Central memory CD8-positive, alpha-beta T cell (primary cell): ENCODE measurements at places on chromosomes 6 and 20.
A peak's percentile ranks its signal among the peaks of the same experiment; 100 is the strongest.

DNA sequence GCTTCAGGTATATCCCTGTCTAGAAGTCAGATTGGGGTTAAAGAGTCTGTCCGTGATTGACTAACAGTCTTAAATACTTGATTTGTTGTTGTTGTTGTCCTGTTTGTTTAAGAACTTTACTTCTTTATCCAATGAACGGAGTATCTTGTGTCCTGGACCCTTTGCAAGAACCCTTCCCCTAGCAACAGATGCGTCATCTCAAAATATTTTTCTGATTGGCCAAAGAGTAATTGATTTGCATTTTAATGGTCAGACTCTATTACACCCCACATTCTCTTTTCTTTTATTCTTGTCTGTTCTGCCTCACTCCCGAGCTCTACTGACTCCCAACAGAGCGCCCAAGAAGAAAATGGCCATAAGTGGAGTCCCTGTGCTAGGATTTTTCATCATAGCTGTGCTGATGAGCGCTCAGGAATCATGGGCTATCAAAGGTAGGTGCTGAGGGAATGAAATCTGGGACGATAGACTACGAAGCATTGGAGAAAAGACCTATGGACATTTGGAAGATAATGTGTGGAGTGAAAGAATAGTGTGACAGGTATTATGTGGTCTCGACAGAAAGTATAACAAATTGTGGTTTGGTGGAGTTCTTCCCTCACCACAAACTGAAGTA, at the start of gene HLA-DRA:
TSS of gene HLA-DRA (plus strand) at position 286 of the 613 bp plus-strand sequence. CDS start at position 350, 64 bp downstream.
- H3K27me3 ChIP-seq = no peaks in the 10 kb centered on the region
- H3K4me3 ChIP-seq = peak within 1 kb of the TSS; percentile 84
- H3K4me1 ChIP-seq = peaks cover 22% of the 10 kb centered on the region
- peak; percentile 63 for DNase-seq
- H3K36me3 ChIP-seq = peaks cover 18% of the 10 kb centered on the region

- peaks cover 86% of the 10 kb centered on the region for H3K4me1 ChIP-seq
- no peaks in the 10 kb centered on the region for H3K27me3 ChIP-seq
- H3K36me3 ChIP-seq = peaks cover 38% of the 10 kb centered on the region
- H3K27ac ChIP-seq = peak overlapping the region; percentile 98
These were observed 16.0 kb upstream of the CCDC167 start for GRCh38 chr6:37515712-37516075.

DNA sequence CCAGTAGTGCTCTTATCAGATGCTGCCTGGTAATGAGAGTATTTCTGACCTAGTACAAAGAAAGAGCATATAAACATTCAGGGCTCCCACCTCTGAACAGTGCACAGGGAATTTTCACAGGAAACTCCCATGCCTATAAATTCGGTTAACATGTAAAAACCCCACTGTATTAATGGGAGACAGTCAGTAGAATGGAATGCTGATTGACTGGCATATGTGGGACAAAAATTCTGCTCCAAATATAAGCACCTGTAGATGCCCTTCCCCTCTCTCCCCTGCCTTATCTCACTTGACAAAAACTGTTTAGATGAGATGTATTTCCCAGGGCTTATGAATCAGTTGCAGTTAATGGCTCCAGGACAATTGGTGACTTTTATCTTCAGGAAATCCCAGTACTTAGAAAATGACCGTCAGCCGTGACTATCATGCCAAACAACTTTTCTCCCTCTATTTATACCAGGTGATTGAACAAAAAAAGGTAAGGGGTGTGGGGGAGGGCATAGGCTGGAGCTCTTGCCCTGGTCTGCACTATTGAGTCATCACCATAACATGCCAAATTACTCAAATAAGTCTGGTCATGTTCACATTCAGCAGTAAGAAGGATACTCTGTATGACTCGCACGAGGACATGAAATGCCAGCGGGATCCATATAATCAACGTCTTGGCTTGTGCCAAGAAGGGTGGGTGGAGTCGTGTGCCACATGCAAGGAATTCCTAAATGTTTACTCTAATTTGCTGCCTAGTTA, 176.4 kb upstream of the BMP2 start:
- H3K36me3 ChIP-seq = no peaks in the 10 kb centered on the region
- H3K4me3 ChIP-seq = no peak overlapping the region
- no peak for DNase-seq
- H3K4me1 ChIP-seq = no peaks in the 10 kb centered on the region
- no peak overlapping the region for H3K27ac ChIP-seq

- no peaks in the 10 kb centered on the region for H3K4me1 ChIP-seq
- H3K27me3 ChIP-seq = peaks cover 40% of the 10 kb centered on the region
- H3K4me3 ChIP-seq = no peak overlapping the region
- H3K36me3 ChIP-seq = no peaks in the 10 kb centered on the region
- DNase-seq = no peak
- no peak overlapping the region for H3K27ac ChIP-seq
These were observed 56.6 kb downstream of the MAFB start for GRCh38 chr20:40632346-40632976.

- no peak for DNase-seq
- H3K27me3 ChIP-seq = no peaks in the 10 kb centered on the region
- peaks cover 61% of the 10 kb centered on the region for H3K4me1 ChIP-seq
- H3K36me3 ChIP-seq = peaks cover 1% of the 10 kb centered on the region
- no peak overlapping the region for H3K4me3 ChIP-seq
These were observed 51.3 kb downstream of the ADAT2 start for GRCh38 chr6:143399176-143399575.

- DNase-seq = no peak
- H3K27me3 ChIP-seq = no peaks in the 10 kb centered on the region
- H3K4me3 ChIP-seq = no peak overlapping the region
- H3K27ac ChIP-seq = no peak overlapping the region
- no peaks in the 10 kb centered on the region for H3K36me3 ChIP-seq
- H3K4me1 ChIP-seq = no peaks in the 10 kb centered on the region
These were observed 61.1 kb upstream of the TBX18 start for GRCh38 chr6:84825461-84825860.

DNA sequence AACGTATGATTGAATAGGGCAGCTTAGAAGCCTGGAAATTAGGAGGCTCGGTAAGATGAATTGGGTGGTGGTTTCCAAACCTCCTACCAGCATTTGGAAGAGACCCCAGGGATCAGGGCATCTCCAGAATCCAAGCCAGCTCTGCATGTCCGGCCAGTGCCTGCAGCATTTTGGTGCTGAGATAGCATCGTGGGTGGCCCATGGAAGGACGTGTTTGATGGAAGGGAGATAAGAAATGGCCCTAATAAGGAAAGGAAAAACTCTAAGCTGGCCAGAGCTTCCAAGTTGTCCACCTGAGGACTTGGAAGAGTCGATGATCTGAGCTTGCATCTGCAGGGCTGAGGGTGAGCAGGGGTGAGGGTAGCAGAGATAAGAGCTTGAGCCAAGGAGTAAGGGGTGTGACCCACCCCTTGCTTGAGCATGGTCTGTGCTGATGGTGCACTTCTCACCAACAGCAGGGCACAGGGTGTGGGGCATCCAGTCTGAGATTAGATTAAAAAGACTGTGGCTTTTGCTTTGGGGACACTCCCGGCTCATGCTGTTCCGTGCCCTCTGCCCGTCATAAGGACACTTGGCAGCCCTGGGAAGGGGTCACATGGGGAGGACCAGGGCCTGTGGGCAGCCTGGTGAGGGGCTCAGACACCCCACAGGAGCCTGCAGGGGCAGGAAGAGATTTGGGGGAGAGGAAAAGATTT, 213.2 kb downstream of the ERMARD start:
- no peak overlapping the region for H3K4me3 ChIP-seq
- H3K27me3 ChIP-seq = peaks cover 47% of the 10 kb centered on the region
- no peaks in the 10 kb centered on the region for H3K36me3 ChIP-seq
- no peak for DNase-seq
- H3K4me1 ChIP-seq = no peaks in the 10 kb centered on the region
- peak overlapping the region; percentile 13 for H3K27ac ChIP-seq

DNA sequence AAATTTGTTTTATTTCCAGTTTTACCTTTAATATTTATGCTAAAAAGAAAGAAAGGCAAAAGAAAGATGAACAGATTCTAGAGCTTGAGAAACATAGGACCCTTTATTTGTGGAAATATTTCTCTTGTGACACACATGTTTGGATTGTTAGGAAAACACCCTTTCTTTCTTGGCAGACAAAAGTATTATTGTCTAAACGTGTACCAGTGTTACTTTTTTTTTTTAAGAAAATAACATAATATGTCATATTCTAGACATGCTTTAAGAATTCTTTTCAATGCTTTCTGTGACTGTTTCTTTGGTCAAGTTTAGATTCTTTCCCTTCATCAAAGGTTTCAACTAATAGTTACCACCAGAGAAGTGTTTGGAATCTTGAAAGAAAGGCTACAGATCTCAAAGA, 183.4 kb upstream of the CNR1 start:
- H3K4me3 ChIP-seq = no peak overlapping the region
- H3K4me1 ChIP-seq = no peaks in the 10 kb centered on the region
- no peaks in the 10 kb centered on the region for H3K36me3 ChIP-seq
- no peak for DNase-seq

DNA sequence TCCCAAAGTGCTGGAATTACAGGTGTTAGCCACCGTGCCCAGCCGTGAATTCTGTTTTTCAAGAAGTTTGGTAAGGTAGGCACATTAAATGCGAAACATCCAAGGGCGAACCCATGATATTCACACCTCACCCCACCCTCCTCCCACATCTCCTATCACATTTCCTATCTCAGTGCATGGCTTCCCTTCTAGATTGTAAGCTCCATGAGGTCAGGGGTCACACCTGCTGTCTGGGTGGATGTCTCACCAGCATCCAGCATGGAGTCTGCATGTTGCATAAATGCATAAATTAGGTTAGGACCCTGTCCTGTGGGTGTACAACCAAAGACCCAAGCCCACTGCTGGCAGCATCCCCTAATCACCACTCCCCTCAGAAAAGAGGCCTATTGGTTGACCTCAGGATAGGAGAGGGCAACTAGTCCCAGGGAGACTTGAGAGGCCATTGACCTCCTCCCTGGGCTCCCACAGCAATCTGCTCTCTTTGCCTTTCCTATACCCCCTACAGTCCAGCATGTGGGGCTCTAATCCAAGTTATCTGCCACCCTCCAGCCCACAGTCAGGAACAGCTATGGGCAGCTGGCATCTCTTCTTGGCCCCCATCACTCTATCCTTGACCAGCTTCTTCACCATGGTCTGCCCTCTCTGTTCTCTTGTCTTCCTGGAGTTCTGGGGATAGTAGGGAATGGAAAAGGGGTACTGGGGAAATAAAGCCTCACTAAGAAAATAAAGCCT, 4.2 kb downstream of the PRRT1 start:
- H3K27ac ChIP-seq = no peak overlapping the region
- H3K27me3 ChIP-seq = peaks cover 58% of the 10 kb centered on the region
- DNase-seq = no peak
- peaks cover 5% of the 10 kb centered on the region for H3K36me3 ChIP-seq
- H3K4me3 ChIP-seq = no peak overlapping the region

GRCh38 chr6:43628393-43629103, 516 bp downstream of the GTPBP2 start:
- H3K4me1 ChIP-seq = peaks cover 30% of the 10 kb centered on the region
- no peaks in the 10 kb centered on the region for H3K27me3 ChIP-seq
- H3K27ac ChIP-seq = peak overlapping the region; percentile 89
- peaks cover 18% of the 10 kb centered on the region for H3K36me3 ChIP-seq

- peaks cover 2% of the 10 kb centered on the region for H3K36me3 ChIP-seq
- H3K27me3 ChIP-seq = peaks cover 14% of the 10 kb centered on the region
- peak; percentile 32 for DNase-seq
- no peak overlapping the region for H3K4me3 ChIP-seq
- H3K27ac ChIP-seq = no peak overlapping the region
- H3K4me1 ChIP-seq = peaks cover 5% of the 10 kb centered on the region
These were observed 75.4 kb upstream of the ECI2 start for GRCh38 chr6:4210629-4211419.

- peaks cover 10% of the 10 kb centered on the region for H3K4me1 ChIP-seq
- H3K27ac ChIP-seq = peak overlapping the region; percentile 84
- no peak for DNase-seq
- no peaks in the 10 kb centered on the region for H3K27me3 ChIP-seq
- peaks cover 1% of the 10 kb centered on the region for H3K36me3 ChIP-seq
These were observed 16.8 kb upstream of the FUCA2 start for GRCh38 chr6:143528164-143528811.

DNA sequence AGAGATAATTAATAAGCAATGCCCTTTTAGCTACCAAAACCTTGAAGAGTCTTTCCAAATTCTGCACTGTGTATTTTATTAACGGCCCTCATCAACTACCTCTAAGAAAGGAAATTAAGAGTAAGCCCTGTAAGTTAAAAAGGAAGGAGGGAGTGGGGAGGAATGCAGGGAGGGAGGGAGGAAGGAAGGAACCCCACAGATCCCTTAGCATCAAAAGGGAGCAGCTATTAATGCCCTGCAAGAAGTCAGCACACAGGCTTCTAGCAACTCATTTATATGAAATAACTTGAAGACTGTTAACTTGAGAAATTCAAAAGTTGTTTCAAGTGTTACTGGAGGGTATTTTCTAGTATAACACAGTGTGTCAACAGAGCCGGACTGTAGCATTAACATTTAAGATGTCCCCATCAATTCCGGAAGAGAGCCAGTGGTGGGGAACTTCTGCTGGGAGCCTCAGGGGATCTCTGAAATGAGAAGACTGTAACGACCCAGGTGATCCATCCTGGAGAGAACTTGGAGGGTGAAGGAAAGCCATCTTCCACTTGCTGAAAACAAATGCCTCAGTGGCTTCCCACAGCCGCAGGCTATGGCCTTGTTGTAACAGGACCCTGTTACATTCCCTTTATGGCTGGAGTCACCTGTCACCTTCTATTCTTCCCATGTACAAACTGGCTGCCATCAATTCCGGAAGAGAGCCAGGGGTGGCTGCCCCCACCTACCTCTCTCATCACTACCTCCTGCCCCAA, 33.2 kb downstream of the SLC22A23 start:
- H3K4me3 ChIP-seq = no peak overlapping the region
- H3K27me3 ChIP-seq = peaks cover 68% of the 10 kb centered on the region
- no peak overlapping the region for H3K27ac ChIP-seq
- no peaks in the 10 kb centered on the region for H3K4me1 ChIP-seq
- no peak for DNase-seq

- H3K36me3 ChIP-seq = no peaks in the 10 kb centered on the region
- H3K27ac ChIP-seq = no peak overlapping the region
- no peaks in the 10 kb centered on the region for H3K4me1 ChIP-seq
- no peak for DNase-seq
These were observed 76.3 kb downstream of the BTBD3 start for GRCh38 chr20:11993886-11994461.

DNA sequence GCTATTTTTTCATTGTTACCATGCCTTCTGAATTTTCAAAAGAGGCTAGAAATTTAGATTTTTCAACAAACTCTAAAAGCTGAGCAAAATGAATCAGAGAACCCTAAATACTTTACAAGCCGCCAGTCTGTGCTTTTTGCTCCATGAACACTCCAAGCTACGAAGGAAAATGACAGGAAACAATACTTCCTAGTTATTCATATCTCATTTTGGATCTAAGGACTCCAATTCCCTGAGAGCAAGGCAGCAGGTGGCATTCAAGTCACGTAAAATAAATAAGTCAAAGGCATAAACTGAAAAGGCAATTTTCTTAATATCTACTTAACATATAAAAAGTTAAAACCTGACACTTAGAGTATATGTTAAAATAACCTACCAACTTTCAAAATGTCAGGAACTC, 50.6 kb downstream of the PDSS2 start:
- H3K4me3 ChIP-seq = no peak overlapping the region
- no peak for DNase-seq
- peaks cover 21% of the 10 kb centered on the region for H3K4me1 ChIP-seq
- H3K27me3 ChIP-seq = no peaks in the 10 kb centered on the region
